Airway epithelial cell (primary cell): ENCODE measurements at places on chromosomes 3 and 15. TPM values are rescaled to one million over a fixed set of nuclear protein-coding genes. Genes with fewer than 3 reads are reported as not detected.

The NEK10 gene
- total RNA-seq, result 0.71 TPM in 1 of 2 replicates, not detected in the other

The SPINT1 gene
- total RNA-seq, result 330 and 346 TPM in 2 replicates

The STRIT1 gene
- total RNA-seq, result not detected in 2 replicates

The CRYGS gene
- 0.23 and 0.99 TPM in 2 replicates for total RNA-seq

The CERS3 gene
- 12.2 and 14.1 TPM in 2 replicates for total RNA-seq

The DCLK3 gene
- not detected in 2 replicates for total RNA-seq

The SLC12A1 gene
- total RNA-seq, result not detected in 2 replicates

The GUCA1C gene
- not detected in 2 replicates for total RNA-seq
